ENCODE measurements at places on chromosomes 16 and 17.

DNA sequence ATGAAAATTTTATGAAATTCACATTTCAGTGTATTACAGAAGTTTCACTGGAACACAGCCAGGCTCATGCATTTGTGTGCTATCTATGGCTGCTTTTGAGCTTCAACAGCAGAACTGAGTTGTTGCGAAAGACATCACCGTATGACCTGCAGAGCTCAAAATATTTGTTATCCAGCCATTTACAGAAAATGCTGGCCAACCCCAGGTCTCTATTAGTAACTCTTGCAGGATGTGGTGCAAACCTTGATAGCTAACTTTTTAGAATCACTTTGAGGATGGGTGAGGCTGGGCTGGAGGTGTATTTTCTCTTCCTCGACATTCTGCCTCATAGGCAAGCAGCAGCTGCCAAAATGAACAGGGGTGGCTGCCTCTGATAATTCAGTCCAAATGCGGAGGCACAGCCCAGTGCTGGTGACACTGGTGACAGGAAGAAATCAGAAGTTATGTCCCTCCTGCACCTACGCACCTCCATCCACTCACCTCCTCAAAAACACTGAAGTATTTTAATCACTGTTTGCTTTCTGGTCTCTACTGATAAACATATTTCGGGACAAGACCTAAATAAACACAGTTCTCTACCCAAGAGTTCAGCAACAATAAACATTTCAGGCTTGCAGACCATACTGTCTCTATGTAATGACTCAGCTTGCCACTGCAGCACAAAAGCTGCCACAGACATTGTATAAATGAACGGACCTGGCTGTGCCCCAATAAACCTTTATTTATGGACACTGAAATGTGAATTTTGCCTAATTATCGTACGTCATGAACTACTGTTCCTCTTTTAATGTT, 28.5 kb downstream of the ARHGAP17 start:
- peak; percentile 85 for DNase-seq

DNA sequence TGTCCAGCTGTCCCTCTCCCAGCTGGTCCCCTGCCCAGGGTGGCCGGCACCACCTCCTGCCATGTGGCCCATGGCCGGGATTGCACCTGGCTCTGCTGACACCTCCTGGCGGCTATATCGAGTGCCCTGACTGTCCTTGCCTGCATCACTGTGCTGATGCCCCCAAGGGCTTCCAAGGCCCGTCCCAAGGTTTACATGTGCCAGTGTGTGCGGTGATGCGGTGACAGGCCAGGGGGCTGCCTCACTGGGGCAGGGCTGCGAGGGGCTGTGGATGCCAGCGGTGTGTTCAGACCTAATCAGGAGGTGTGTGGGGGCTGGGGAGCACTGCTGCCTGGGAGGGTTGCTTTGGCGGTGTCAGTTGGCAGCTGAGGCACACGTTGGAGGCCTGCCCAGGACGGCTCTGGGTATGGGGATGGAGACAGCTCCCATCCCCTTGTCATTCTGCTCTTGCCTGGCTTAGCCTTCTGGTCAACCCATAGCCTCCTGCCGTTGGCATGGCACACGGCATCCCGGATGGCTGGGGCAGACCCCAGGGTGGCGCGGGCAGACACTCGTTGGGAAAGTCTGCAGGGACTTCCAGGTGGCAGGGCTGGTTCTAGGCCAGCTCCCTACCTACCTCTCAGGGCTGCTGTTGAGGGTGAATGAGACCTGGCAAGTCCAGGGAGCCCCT, 5.5 kb downstream of the MAP2K3 start:
- DNase-seq: no peak

DNA sequence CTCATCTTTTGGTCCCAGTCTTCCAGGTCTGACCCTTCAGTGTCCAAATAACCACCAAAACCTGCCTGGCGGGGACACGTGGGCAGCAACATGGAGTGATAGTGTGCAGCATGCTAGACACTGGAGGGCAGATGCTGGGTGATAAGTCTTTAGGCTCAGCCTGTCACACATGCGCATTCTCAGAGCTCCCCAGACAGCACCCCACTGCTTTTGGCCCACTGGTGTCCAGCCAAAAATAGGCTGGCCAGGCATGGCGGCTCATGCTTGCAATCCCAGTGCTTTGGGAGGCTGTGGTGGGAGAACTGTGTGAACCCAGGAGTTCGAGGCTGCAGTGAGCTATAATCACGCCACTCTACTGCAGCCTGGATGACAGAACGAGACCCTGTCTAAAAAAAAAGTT, 12.3 kb downstream of the GINS2 start:
- no peak for DNase-seq

DNA sequence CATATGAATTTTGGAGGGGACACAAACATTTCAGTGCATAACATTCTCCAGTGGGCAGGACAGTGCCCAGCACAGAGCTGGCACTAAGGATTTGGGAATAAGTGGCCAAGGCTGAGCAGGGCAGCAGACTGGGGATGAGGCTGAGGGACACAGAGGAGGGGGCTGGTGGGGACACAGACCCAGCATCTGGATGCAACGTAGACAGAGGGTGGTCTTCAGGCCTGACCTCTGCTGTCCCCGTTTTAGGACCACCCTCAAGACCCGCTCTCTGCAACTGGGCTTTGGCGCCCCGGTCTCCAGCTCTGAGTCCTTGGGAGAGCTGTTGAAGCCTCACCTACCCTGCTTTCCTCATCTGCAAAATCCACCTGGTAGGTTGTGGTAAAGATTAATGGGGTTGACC, 3.3 kb upstream of the PRSS33 start:
- no peak for DNase-seq

DNA sequence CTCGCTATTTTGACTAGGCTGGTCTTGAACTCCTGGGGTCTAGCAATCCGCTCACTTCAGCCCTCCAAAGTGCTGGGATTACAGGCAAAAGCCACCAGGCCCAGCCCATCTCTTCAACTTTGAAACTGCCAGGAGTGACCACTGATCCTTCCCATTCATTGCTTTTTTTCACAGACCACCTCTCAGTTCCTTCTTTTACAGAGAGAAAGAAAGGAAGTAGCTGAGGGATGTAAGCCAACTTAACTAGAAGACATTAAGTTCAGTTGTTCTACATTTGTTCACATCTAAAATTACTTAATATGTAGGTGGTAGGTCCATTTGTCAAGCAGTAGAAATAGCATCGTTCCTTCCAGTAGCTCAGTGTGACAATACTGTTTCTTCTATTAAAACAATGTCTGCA, 219.8 kb downstream of the STX8 start:
- DNase-seq: no peak

Measured in EL (cell line).